Stimulated activated CD8-positive, alpha-beta memory T cell treated with anti-CD3 and anti-CD28 coated beads, Interleukin-15, amount 100 ng/mL, for 24 hours (primary cell): ENCODE measurements at places on chromosomes 7 and 10.

DNA sequence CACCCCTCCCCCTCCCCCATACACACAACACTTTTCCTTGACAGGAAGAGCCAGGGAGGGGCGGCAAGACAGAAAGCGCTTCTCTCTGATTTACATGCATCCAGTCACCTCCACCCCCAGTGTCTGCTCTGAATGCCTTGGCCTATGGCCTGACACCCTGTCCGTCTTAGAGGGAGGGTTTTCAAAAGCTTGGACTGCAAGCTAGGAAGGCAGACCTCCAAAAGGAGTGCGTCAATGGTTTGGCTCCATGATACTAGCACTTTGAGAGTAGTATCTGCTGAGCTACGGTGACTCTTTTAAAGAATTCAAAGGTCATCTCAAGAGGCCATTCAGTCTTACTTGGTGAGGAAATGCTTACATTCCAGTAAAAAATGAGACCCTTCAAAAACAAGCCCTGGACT is 20.3 kb upstream of the PAX2 start:
- DNase-seq, result no peak

DNA sequence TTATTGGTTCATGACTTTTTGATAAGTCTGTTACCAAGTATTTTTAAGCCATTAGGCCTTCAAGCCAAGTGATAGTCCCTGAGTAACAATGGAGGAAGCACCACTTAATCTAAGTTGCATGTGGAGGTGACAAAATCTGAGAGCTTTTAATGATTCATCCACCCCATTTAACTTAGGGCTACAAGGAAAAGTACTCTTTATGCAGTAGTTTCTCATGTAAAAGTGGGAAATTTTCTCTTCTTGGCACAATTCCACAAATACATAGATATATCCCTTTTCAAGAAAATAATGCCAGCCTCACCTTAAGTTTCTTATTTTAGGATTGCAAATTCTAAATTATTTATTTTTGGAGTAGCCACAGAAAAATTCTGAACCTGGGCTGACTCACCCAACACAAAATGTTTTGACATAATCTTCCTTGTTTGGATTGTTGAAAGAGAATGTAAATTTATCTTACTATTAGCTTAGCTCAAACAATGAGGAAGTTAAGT is 85.7 kb downstream of the SUGCT start:
- DNase-seq, result no peak

DNA sequence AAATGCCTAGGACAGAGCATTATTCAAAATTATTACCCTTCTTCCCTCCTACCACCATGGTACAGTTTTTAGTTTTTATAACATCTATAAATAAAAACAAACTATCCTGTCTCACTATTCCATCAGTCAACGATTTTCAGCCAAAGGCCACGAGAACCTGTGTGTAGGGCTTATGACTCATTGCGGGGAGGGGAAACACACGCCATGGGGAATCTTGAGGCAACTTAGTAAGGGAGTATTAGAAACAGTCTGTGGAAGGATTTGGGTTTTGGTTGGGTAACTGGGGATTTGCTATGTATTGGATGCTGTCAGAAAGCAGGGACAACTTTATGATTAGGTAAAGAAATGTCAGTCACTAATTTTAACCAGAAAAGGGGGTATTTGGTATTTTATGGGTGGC is 14.7 kb downstream of the GPR141 start:
- DNase-seq, result no peak

GRCh38 chr7:6256677-6257535 is 15.5 kb downstream of the CYTH3 start:
- no peak for DNase-seq

DNA sequence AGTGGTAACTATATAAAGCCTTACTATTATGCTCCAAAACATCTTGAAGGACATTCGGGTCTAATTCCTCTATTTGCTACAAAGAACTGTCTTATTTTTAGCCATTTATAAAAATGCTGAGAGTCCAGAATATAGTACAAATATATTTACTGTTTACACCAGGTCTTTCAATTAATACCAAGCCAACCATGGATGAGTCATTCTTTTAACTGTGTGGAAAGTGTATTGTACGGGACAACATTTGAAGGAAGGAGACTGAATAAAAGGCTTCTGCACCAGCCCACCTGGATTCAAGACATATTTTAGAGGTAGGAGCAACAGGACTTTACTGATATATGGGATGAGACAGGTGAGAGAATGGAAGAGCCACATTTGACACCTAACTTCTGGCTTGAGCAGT is 35.4 kb downstream of the MASTL start:
- DNase-seq, result no peak

- no peak for DNase-seq
Observed at GRCh38 chr7:37952240-37952639, 31.8 kb downstream of the EPDR1 start.

GRCh38 chr7:131629217-131629882 is 72.9 kb upstream of the PODXL start:
- DNase-seq, result no peak

DNA sequence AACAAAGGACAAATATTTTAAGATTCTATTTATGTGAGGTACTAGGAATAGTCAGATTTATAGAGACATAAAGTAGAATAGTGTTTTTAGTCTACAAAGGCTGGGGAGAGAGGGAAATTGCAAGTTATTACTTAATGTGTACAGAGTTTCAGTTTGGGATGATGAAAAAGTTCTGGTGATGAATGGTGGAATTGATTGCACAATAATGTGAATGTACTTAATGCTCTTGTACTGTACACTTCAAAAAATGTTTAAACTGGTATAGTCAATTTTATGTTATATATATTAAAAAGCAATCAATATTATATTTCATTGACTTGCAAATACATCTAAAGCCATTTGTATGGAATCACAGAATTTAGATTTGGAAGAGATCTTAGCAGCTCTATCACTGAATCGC is 213.4 kb downstream of the PPP1R3A start:
- no peak for DNase-seq

- DNase-seq, result no peak
Observed at GRCh38 chr7:142381727-142382390, 124.0 kb upstream of the PRSS58 start.

DNA sequence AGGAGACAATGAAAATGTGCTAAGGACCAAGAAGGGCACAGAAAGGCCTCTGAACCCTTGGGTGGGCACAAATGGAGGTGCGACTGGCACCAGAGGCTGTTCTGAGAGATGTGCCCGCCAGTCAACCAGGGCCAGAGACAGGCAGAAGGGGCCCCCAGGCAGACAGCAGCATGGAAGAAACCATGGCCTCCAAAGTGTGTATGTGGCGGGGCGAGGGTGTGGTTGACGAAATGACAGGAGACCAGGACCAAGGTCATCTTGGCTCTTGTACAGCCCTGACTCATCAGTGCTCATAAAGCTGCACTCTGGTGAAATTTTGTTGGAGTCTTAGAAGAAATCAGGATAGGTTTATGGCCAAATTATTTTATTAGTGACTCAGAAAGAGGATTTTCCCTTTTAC is 4.0 kb upstream of the MRPS24 start:
- no peak for DNase-seq

DNA sequence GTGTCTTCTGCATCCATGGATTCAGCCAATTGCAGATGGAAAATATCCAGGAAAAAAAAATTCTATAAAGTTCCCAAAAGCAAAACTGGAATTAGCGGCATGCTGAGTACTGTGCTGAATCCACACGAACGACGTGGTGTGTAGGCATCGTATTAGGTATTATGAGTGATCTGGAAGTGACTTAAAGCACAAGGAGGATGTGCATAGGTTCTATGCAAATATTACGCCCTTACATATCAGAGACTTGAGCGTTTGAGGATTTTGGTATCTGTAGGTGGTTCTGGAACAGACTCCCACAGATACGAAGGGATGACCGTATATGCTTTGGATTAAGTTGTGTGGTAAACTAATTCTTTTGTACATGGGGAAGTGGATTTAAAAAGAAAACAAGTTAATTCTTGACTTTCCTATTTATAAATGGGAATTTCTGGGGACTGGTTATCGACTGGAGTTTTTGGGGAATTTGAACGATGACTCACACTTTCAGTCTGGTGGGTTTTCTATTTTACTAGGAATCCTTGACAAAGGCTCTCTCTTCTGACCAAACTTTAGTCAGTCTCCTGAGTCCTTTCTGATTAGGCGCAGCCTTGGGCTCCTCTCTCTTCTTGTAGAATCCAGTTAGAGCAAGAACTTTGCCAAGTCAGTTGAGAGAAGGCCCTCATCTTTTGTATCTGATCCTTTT is 5.4 kb upstream of the NUB1 start:
- no peak for DNase-seq

DNA sequence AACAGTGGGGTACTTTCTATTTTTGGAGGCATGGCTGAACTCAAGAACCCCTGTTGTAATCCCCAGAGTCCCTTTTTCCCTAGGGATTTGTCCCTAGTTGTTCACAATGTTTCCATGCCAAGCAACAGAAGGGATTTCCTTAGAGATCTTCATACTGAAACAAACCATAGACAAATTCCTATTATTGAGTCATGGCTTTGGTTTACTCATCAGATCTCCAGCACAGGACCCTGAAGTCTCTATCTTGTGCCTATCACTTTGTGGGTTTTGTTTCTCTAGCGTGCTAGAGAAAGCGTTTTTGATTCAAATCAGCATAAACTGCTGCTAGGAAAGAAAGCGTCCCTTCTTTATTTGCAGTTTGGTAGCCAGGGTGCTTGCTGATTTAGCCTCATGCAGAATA is 165.0 kb downstream of the BAMBI start:
- DNase-seq, result no peak

- no peak for DNase-seq
Observed at GRCh38 chr7:157271315-157271990, 65.4 kb upstream of the DNAJB6 start.
